MG63 (cell line): ENCODE measurements at places on chromosomes 7 and 10. TPM values are rescaled to one million over a fixed set of nuclear protein-coding genes. Genes with fewer than 3 reads are reported as not detected.

The COMTD1 gene
- total RNA-seq = 18.1 and 33.0 TPM in 2 replicates

The ATOH7 gene
- not detected in 2 replicates for total RNA-seq

DNA sequence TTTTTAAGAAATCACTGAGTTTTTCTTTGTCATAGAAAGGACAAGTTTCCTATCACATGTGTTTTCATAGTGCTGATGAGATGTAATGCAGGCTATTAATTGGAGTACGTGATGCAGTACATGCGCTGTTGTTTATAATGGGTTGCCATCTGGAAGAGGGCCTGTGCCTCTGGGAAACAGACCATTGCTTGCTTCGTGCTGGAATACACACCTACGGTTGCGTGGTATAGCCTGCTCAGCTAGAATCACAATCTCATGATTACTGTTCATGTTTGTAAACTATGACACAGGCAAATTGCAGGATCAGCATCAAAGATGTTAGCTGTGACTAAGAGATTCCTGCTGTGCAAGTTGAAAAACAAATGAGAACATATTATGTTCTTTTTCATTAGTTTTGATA, 107.2 kb upstream of the STEAP1B start:
- DNase-seq = peak; percentile 76

GRCh38 chr10:113111900-113112853, 162.1 kb downstream of the TCF7L2 start:
- peak; percentile 88 for DNase-seq

DNA sequence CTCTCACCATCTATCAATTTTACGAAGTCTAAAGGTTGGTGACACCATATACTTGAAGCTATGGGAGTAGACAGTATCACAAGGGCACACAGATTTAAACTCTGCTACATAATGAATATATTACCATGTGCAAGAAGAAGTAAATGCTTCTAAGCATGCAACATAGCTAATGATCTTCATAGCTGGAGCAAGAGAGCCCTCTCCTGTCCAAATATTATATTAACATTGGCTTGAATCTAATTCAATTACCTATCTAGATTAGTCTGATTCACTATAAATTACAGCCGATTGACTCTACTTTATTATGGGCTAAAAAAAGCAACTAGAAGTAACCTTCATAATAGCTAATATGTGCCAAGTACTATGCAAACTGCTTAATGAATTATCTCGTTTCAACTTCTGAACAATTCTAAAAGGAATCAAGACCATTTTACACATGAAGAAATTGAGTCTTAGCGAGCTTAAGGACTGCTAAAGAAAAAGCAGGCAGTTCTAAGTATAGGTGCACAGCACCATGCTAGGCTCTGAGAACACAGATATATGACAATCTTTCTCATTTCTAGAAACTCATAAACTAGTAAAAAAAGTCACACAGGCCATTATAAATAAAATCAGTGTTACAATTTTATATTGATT, 21.9 kb downstream of the FRA10AC1 start:
- DNase-seq = no peak

- DNase-seq = no peak
These were observed 3.5 kb upstream of the MGAM start for GRCh38 chr7:141992156-141992555.

DNA sequence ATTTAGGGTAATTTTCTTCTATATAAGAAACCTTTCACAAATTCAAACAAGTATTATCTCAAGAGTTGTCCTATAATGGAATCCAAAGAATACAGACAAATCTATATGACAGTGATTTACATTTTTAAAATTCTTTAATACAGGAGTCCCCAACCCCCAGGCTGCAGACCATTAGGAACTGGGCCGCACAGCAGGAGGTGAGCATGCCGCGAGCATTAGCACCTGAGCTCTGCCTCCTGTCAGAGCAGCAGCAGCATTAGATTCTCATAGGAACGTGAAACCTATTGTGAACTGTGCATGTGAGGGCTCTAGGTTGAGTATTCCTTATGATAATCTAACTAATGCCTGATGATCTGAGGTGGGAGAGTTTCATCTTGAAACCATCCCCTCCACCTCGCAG, 37.7 kb downstream of the SNX13 start:
- no peak for DNase-seq

DNA sequence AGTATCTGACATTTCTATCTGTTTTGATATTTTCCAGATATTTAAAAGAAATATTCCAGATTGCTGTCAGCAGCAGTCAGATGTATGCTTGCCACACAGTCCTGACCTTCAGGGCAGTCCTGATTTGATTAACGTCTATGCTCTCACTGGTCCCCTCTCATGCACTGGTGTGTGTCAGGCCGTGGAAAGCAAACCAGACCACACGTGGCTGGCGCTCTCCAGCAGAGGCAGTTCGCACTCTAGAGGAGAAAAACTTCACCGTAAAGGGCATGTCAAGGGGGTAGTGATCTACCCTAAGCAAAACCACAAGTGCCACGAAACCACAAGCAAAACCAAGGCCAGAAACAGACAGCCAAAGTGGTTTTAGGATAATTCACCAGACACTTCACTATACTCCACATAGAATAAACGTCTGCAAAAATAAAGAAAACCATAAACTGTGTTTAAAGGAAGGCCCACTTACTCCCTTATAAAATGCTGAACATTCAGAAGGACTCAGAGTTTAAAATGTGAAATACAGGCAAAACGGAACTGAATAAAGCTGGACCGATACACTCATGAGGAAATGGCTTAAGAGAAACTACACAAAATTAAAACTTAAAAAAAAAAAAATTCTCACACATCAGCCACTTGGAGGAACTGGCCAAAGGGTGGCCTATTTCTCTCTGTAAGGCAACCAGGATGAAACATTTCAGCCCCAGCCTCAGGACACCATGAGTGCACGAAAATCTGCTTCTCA, 26.4 kb downstream of the PARP12 start:
- DNase-seq = no peak

DNA sequence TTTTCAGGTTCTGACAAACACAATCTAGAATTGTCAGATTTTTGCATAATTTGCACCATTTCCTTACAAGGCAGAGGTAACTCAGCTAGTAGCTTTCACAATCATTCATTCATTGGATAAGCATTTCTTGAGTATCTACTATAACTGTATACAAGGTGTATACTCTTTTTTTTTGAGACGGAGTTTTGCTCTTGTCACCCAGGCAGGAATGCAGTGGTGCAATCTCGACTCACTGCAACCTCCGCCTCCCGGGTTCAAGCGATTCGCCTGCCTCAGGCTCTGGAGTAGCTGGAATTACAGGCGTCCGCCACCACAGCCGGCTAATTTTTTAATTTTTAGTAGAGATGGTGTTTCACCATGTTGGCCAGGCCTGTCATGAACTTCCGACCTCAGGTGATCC, 16.2 kb upstream of the EXOC6 start:
- DNase-seq = no peak

GRCh38 chr7:70856901-70857630, 274.9 kb upstream of the GALNT17 start:
- DNase-seq = peak; percentile 40

DNA sequence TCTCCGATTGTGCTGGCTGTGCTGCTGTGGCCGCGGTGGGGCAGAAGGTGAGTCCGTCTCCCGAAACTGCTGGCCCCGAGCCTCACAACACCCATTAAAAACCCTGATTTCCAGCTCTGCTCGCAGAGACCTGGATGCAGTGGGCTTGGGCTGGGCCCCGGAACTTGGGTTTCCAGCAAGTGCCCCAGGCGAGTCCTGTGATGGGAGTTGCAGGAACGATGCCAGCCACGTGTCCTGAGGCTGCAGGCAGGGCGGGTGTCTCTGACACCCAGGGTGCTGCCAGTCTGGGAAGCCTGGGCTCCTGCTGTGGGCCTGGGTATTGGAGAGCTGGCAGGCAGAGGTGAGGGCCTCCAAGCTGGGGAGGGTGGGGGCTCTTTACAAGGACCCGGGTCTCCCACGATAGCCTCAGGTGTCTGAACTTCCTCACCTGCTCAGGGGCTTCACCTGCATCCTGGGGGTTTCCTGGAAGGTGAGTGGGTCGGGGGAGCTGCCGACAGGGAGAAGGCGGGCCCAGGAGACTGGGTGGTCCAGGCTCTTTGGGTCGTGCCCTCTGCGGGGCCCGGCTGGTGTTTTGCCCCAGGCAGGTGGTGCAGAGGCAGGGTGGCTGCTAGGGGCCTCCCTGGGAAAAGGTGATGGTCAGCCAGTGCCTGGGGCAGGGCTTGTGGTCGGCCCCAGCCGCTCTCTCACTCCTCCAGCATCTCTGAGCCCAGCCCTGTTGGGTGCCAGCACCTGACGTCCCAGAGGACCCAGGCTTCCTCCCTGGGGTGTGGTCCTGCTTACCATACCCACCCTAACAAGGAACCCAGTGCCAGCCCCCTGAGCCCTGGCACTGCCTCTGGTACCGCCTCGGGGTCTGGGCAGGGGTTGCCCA, 180.3 kb downstream of the DNAJB6 start:
- DNase-seq = no peak

DNA sequence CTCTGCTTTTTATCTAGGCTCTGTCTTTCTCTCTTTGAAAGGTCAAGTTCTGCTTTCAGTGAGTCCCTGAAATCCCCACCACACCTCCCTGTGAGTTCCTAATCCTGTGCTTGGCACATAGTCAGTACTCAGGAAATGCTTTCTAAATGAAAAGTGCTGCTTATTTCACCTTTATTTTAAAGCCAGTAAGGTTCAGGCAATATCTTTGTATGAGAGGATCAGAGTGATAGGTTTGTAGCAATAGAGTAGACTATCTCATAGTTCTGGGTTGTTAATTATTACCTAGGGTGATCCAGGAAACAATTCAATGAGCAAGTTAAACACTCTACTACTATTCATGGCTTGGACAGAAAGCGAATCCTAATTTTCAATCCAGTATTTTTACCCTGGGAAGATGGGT, 7.4 kb upstream of the LAMB1 start:
- no peak for DNase-seq

DNA sequence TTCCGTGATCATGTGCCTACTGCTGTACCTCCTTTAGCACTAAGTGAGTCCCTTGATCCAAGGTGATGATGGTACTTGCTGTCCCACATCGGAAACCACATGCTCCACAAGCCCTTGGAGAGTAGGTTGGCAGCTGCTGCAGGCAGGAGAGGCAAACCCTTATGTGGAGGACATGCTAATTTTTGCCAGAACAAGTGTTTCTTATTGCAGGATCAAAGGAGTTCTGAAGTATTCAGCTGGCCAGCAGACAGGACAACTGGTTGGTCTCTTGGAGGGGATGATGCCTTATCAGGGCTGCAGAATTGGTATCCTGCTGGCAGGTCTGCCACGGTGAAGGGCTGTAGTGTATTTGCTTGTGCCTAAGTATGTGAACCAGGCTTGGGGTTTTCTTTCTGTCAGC, 36.8 kb downstream of the NACAD start:
- no peak for DNase-seq
